Epithelial cell of proximal tubule (primary cell): ENCODE measurements at places on chromosomes 2 and 18. TPM values are rescaled to one million over a fixed set of nuclear protein-coding genes. Genes with fewer than 3 reads are reported as not detected.

Gene POTEF
- total RNA-seq = not detected in 2 replicates

Gene SMYD1
- not detected in 2 replicates for total RNA-seq

Gene XDH
- total RNA-seq = 1.0 and 2.2 TPM in 2 replicates

Gene MATN3
- 9.7 and 9.8 TPM in 2 replicates for total RNA-seq

Gene KANSL1L
- 3.5 and 5.6 TPM in 2 replicates for total RNA-seq

Gene EFR3B
- total RNA-seq = 1.3 and 2.6 TPM in 2 replicates

Gene FBXO15
- 0.40 and 0.87 TPM in 2 replicates for total RNA-seq

Gene GALR1
- total RNA-seq = not detected in 2 replicates
